ENCODE measurements at places on chromosomes 12 and 14. TPM values are rescaled to one million over a fixed set of nuclear protein-coding genes. Genes with fewer than 3 reads are reported as not detected.

VSIG10 gene
- total RNA-seq = 5.9 TPM

DNA sequence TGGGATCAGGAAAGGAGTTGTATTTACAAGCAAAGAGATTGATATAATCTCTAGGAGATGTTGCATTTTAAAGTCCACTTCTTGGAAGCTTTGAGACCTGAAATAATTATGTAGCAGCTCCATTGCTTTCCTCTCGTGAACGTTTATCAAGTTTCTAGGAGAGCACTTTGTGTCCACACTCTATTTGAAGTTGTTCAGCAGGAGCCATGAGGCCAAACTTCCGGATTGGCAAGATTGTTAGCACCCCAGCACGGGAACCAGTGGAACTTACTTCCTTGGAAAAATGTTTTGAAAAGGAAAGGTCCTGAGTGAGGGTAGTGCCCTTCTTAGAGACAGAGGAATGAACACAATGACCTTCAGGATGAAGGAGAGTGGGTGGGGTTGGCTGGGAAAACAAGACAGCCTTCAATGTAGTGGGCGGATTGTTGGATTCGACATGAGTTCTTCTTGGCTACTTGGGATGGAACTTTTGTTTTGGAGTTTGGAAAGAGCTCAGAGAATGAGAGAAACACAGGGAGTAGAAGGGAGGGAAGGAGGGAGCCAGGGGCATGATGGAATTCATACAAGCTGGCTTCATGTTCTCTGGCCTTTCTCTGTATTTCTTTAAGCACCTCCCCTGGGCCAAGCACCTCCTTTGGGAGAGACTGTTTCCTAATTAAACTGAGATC is 23.8 kb upstream of the CISTR start:
- no peak for DNase-seq
- no peaks in the 10 kb centered on the region for H3K4me1 ChIP-seq
- peaks cover 29% of the 10 kb centered on the region for H3K27me3 ChIP-seq
- H3K27ac ChIP-seq = no peak overlapping the region
- no peak overlapping the region for H3K4me3 ChIP-seq
- H3K36me3 ChIP-seq = no peaks in the 10 kb centered on the region

DNA sequence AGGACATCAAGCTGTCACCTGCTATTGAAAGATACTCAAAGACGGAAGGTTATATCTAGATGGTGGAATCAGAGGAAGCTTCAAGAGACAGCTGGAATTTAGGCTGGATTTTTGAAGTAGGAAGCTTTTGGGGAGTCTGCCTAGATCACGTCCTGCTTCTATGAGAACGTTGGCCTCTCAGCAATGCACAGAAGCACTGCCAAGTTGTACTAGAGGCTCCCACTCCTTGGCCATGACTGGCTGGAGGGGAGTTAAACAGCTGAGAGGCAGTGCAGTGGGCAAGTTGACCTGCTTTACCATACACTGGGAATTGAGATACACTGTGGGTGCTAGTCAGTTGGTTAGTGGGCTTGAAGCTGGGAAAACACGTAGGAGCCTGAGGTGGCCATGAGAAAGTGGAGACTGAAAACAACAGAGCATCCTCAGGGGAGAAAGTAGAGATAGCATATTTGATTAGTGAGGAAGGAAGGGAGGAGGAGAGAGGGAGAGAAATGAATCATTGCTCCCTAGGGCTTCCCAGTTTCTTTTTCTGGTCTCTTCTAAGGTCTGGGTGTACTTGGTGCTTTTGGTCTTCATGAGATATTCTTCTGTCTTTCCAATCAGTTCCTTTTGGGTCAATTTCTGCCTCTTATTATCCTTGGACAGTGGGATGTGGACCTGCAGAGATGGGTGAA is 110.8 kb downstream of the EMP1 start:
- peaks cover 22% of the 10 kb centered on the region for H3K27me3 ChIP-seq
- no peak overlapping the region for H3K4me3 ChIP-seq
- no peak overlapping the region for H3K27ac ChIP-seq
- DNase-seq = no peak
- no peaks in the 10 kb centered on the region for H3K36me3 ChIP-seq

- DNase-seq = peak; percentile 56
- H3K27ac ChIP-seq = peak overlapping the region; percentile 96
- peaks cover 13% of the 10 kb centered on the region for H3K36me3 ChIP-seq
- H3K27me3 ChIP-seq = no peaks in the 10 kb centered on the region
These were observed 10.2 kb upstream of the ITGB7 start for GRCh38 chr12:53217051-53217930.

GRCh38 chr12:57897286-57897974 is 43.9 kb upstream of the ATP23 start:
- peak overlapping the region; percentile 81 for H3K4me3 ChIP-seq
- H3K36me3 ChIP-seq = peaks cover 2% of the 10 kb centered on the region
- no peaks in the 10 kb centered on the region for H3K27me3 ChIP-seq
- peaks cover 56% of the 10 kb centered on the region for H3K4me1 ChIP-seq
- H3K27ac ChIP-seq = peak overlapping the region; percentile 100

- H3K4me1 ChIP-seq = no peaks in the 10 kb centered on the region
- no peak overlapping the region for H3K4me3 ChIP-seq
- H3K27ac ChIP-seq = no peak overlapping the region
- H3K27me3 ChIP-seq = peaks cover 9% of the 10 kb centered on the region
- H3K36me3 ChIP-seq = peaks cover 6% of the 10 kb centered on the region
These were observed 24.4 kb downstream of the B4GALNT3 start for GRCh38 chr12:484096-484495.

Measured in activated naive CD8-positive, alpha-beta T cell treated with anti-CD3 and anti-CD28 coated beads for 36 hours (primary cell).